ENCODE measurements at places on chromosomes 2 and 18.

DNA sequence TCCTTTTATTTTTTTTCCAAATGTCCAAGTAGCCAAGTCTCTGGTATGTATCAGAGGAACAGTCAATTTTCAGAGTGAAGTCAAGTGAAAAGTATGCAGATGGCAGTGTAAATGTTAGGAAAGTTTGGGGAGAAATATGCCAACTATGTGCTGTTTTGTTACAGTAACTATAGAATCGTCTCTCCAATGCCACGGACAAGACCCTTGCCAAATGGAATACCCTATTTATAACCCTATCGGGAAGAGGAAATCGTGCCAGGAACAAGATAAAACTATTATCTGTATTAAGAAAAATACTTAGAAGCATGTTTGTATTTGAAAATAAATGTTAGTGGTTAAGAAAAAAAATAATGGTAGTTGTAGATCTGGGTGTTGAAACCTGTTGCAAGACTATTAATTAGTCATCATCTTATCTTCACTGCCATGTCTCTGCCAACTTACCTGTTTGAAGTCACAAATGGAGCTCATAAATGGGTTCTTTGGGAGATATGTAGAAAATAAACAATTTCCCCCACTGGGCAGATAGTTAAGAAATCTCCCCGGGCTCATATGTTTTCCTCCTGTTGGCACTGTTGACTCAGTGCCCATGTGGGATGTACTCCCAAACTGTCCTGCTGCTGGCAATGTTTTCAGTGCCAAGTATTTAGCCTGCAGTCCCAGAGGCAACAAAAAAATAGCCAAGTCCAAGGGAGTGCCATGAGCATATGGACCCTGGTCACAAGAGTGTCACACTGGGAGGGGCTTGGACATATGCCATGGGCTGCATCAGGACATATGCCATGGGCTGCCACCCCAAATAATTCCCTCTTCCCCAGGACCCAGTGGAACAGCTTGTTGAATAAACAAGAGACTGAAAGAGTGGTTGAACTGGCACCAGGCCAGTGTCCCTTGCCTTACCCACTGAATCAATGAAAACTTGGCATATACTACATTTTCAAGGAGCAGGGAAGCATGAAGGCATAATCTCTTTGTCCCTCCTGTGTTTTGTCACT is 366.9 kb downstream of the OSR1 start:
- no peak for DNase-seq

GRCh38 chr2:235921508-235922191 is 246.5 kb downstream of the GBX2 start:
- no peak for DNase-seq

GRCh38 chr2:138060301-138060635 is 96.0 kb downstream of the HNMT start:
- no peak for DNase-seq

- no peak for DNase-seq
Measured at GRCh38 chr2:37575780-37576179, 95.7 kb downstream of the CDC42EP3 start.

- DNase-seq: no peak
Measured at GRCh38 chr2:102025583-102026267, 34.0 kb downstream of the IL1R2 start.

GRCh38 chr2:151570191-151570590 is 160.5 kb downstream of the RIF1 start:
- no peak for DNase-seq

All from WERI-Rb-1 (cell line).